Endothelial cell (in vitro differentiated cells): ENCODE measurements at places on chromosomes 13 and 19. TPM values are rescaled to one million over a fixed set of nuclear protein-coding genes. Genes with fewer than 3 reads are reported as not detected.

DNA sequence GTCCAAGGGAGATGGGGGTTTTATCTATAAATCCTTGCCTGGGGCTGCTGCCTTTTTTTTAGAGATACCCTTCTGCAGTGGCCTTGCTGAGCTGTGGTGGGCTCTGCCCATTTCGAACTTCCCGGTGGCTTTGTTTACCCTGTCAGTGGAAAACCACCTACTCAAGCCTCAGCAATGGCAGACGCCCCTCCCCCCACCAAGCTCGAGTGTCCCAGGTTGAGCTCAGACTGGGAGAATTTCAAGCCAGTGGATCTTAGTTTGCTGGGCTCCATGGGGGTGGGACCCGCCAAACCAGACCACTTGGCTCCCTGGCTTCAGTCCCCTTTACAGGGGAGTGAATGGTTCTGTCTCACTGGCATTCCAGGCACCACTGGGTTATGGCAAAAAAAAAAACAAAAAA is 21.6 kb downstream of the LGALS13 start:
- H3K27ac ChIP-seq, result no peak overlapping the region
- H3K36me3 ChIP-seq, result no peaks in the 10 kb centered on the region
- no peaks in the 10 kb centered on the region for H3K4me1 ChIP-seq

- H3K27me3 ChIP-seq, result peaks cover 24% of the 10 kb centered on the region
- H3K36me3 ChIP-seq, result peaks cover 66% of the 10 kb centered on the region
- no peak overlapping the region for H3K4me3 ChIP-seq
- H3K27ac ChIP-seq, result no peak overlapping the region
- H3K4me1 ChIP-seq, result no peaks in the 10 kb centered on the region
- DNase-seq, result no peak
Observed at GRCh38 chr13:110443622-110444225, 117.8 kb downstream of the RAB20 start.

DNA sequence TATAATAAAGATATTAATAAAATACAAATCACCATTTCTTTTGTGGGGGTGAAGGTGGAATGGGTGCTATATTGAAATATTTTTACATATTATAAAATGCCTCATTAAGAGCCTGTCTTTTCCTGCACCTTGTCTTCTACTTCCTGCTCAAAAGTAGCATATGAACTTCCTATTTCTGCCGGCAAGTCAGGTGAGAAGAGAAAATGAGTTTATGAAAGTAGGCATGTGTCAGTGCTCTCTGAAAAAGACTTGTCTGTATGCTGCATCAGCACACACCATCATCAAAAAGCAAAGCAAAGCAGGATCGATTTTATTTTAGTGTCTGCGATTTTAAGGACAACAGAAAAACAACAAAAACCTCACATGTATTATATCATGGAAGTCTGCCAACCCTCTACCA is 114.2 kb downstream of the RAP2A start:
- H3K36me3 ChIP-seq, result no peaks in the 10 kb centered on the region
- DNase-seq, result no peak
- H3K27me3 ChIP-seq, result peaks cover 4% of the 10 kb centered on the region
- H3K4me1 ChIP-seq, result peaks cover 5% of the 10 kb centered on the region
- no peak overlapping the region for H3K4me3 ChIP-seq

DNA sequence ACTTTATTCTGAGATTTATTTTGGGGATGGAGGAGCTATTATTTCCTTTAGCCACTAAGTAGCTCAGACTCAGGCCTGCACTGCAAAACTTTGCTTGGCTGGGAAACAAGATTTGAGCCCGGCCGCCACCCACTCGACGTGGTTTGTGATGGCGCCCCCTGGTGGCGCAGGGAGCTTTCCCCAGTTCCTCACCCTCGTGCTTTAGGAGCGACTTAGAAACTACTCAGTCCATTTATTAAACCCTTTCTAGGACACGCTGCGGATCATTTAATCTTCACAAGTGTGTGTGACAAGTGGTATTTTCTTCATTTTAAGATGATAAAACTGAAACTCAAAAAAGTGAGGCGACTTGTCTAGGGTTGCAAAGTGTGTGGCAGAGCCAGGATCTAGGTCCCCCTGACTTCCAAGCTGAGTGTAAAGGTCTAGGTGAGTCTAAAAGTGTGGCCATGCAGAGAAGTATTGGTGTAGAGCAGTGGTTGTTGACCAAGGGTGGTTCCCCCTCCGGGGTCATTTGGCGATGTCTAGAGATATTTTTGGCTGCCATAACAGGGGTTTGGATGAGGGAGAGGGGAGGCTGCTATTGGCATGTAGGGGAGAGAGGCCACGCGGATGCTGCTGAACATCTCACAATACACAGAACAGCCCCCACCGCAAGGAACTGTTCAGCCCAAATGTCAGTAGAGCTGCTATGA is 2.2 kb downstream of the CXCL17 start:
- no peaks in the 10 kb centered on the region for H3K36me3 ChIP-seq
- no peak overlapping the region for H3K4me3 ChIP-seq
- DNase-seq, result peak; percentile 89
- H3K27ac ChIP-seq, result no peak overlapping the region
- peaks cover 12% of the 10 kb centered on the region for H3K4me1 ChIP-seq

The MYPOP gene
- 9.0 TPM for total RNA-seq
